Stimulated activated CD4-positive, alpha-beta T cell treated with anti-CD3 and anti-CD28 coated beads, TNF-alpha, amount 100 ng/mL, for 48 hours (primary cell): ENCODE measurements at places on chromosomes 7 and 10.

- no peak for DNase-seq
These were observed 66.4 kb upstream of the IFRD1 start for GRCh38 chr7:112383671-112384417.

DNA sequence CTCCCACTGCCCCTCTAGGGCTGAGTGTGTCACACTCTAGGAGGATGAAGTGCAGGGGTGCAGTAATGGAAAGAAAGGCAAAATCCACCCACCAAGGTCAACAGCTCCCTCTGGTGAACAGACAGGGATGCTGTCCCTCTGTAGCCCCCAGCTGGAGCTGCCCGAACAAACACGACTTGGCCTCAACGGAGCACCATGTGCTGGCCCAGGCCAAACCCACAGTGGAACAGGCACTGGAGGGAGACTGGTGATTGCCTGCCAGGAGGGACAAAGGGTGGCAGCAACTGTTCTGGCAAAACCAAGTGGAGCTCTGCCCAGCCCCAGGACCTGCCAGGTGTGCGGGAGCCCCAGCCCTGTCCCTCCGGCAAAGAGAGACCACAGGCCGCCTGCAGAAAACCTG, 20.7 kb downstream of the PDIA4 start:
- DNase-seq = no peak

- DNase-seq = no peak
These were observed 55.8 kb downstream of the ZNF503 start for GRCh38 chr10:75345738-75346137.

DNA sequence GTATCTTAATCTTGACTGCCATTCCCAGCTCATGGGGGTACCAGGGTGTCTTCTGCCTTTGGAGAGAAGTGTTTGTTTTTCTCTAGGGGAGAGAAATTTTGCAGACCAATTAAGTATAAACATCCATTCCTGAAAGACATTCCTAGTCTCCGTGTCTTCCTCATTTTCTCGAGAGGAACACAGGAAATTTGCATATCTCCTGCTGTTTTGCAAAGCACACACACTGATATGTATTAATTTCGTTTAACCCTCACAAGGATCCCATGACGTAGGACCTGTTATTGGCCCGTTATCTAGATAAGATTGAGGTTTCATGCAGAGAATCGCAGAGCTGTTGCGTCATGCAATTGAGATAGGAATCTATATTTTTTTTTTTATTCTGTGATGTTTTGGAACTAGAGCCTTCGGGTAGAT, 944 bp downstream of the RHBDD2 start:
- DNase-seq = no peak

DNA sequence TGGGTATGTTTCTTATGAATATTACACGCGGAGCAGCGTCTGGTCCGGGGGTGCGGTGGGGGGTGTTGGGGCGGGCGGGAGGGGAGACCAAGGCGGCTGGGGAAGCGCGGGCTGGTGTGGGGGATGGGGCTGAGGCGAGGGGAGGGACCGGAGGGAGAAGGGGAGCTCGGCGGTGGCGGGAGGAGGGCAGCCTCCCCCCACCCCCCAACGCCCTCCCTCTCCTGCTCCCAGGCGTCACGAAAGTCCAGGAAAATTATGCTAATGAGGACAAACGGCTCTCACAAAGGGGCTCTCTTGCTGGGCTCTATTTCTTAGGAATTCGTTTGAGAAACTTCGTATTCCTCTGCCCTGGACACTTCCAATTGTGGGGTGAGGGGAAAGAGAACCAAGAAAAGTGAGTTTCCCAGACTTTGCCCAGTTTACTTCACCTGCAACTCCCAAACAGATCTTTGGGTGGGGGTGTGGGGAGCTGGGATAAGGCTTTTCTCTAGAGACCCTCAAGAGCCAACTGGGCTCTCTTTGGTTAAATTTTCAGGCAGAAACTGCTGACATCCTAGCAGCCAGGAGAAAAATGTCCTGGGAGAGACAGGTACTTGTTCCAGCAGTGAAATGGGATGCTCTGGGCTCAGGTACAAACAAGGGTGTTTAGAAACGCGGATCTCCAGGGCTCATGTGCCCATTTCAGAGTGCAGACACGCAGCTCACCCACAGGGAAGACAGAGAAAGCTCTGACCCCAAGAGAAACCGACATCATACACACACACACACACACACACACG, 11.7 kb upstream of the HOXA2 start:
- no peak for DNase-seq
